ENCODE measurements at places on chromosomes 12 and 14.

- DNase-seq = no peak
These were observed 8.9 kb downstream of the DDHD1 start for GRCh38 chr14:53144244-53144643.

- no peak for DNase-seq
These were observed 62.1 kb downstream of the E2F7 start for GRCh38 chr12:77003246-77003645.

GRCh38 chr14:105147671-105148603, 20.6 kb downstream of the JAG2 start:
- DNase-seq = no peak

DNA sequence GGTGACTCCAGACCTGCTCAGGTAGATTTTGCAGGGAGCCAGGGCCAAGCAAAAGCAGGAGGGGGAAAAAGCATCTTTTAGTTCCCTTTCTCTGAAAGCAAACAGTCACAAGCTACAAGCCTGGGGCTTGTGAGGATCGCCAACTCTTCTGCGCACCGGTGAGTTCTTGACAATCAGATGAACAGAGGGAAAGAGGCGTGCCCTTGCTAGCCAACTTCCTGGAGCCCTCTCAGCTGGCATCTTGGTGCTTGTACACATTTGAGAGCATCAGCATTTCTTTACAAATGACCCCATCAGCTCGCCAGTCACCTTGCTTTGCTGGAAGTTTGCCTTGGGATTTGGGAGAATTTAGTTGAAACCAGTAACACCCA, 55.5 kb downstream of the ZNF664 start:
- no peak for DNase-seq

DNA sequence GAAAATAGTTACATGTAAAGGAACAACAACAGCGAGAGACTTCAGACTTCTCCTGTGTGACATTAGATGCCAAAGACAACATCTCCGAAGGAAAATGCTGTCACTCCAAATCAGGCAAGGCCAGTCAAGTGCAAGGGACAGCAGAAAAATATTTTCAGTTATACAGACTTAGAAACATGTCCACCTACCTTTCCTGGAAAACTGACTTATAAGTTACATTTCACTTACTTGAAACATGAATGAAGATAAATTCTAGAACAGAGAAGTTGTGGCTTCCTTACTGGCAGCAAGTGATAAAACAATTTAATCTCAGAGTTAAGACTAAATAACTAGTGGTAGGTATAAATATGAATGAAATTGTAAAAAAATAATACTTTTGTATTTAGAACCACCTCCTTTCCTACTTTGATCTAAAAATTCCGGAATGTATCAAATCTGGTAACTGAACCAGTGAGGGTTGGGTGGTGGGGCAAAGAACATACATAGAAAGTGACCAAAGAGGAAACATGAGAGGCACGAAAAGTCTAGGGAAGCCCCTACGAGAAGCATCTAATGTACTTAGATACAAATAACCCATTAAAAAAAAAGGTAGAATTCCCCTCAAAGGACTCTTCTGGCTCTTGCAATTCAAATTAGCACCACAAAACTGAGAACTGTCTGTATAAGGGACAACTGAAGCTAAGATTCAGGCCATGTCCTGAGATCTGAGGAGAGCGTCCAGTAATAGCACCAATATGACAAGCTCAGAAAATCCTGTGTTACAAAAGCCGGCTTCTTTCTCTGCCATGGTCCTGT, 21.2 kb downstream of the MTHFD1 start:
- no peak for DNase-seq

DNA sequence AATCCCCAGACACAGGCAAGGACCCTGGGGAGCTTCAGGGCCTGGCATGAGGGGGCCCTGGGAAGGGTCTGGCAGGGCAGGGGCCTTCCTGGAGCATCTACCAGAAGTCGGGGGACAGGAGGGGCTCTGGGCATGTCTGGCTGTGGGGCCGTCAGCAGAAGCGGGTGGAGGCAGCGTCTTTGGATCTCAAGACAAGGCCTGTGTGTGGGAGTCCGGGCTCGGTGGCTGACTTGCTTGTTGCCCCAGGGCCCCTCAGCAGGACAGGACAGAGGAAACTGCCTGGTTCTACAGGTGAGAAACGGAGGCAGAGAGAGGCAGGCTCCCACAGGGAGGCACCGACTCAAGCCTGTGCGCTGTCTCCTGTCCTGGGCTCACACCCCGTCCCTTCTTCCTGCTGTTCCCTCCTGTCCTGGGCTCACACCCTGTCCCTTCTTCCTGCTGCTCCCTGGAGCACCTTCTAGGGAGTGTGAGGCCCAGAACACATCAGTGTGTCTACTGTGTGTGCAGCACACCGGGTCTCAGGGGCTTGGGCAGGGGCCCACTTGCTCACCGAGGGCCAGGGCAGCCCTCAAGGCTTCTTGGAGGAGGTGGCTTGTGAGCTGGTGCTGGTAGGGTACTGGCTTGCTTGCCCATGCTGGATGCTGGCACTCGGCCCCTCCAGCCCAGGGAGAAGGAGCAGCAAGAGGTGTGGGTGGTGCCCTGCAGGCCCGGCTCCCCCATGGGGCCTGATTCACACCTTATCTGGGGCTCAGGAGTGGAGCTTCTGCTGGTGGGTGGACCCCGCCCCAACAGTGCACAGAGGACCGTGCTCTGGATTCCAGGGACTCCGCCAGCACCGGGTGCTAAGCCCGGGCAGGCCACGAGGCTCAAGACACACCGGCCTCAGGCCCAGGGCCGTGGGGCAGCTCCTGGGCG, 14.9 kb downstream of the ASPG start:
- no peak for DNase-seq

- peak; percentile 32 for DNase-seq
These were observed at the start of gene AP4S1 for GRCh38 chr14:31025367-31026076. Gene AP4S1, plus strand, starts transcription at chr14:31025649. Its CDS starts 40,548 bp downstream, at chr14:31066197.

DNA sequence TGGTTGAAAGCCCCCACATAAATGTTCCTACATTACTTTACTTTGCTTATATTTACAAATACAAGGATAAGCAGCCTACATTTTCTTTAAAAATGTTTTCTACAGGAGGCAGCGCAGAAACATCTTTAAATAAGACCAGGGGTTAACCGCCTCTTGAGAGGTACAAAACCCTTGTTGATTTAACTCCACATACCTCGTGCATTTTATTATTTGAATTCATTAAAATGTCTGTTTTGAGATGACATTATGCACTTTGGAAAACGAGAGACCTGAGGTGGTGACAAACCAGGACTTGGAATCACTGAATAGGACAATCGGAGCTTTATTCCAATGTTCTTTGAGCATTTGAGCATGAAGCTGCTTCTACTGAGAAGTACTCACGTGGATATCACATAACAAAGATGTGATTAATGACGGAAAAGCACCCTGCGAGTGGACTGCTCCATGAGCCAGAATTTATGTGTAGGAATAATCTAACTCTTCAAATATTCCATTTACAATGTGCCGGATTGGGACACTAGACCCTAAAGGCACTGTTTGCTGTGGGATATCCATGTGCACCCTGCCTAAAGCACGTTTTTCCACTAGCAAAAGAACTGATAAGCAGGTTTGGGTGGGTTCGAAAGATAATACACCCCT, 746 bp upstream of the DUSP16 start:
- no peak for DNase-seq

- DNase-seq = no peak
These were observed 579.2 kb downstream of the BCL11B start for GRCh38 chr14:98692832-98693231.

- DNase-seq = no peak
These were observed 426.7 kb downstream of the RAD51B start for GRCh38 chr14:68246074-68246785.

- DNase-seq = no peak
These were observed 888 bp upstream of the PPP1R12A start for GRCh38 chr12:79935624-79936345.

DNA sequence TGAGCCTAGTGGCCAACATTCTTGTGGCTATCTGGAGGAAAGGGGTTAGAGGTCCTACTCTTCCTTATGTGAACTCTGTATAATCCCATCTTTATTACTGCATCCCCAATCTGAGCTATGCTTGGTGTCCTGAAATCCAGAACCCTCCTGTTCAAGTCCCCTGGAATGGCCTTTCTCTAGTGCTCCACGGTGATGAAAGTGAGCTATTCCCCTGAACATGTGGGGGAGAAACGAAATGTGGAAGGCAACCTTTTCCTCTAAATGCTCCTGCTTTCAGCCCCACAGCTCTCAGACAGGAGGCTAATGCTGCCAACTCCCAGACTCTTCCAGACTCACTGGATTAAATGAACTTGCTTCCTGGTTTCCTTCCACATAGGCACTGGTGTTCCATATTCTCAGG, 2.5 kb upstream of the PGAM5 start:
- no peak for DNase-seq

GRCh38 chr12:28759333-28759732, 389.7 kb upstream of the FAR2 start:
- no peak for DNase-seq

DNA sequence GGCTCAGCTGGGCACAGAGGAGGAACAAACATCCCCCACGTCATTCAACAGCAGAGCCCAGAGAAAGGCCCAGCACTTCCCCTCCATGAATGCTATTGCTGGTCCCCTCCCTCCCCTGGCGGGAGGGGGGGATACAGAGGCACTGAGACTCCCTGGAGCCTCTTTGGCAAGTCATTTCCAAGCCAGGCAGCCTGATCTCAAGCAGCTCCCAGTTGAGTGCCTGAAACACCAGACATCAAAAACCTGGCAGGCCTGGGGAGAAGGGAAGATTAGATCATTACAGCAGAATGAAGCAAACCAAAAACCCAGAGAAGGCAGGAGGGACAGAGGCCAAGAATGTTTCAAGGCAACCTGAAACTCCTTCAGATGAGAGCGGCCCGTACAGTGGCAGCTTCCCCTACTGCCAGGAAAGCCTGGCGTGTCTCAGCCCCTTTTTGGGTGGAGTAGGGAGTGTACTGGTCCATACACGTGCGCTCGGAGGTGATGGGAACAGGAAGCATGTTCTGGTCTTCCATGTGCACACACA, 92.1 kb downstream of the LRRC74A start:
- no peak for DNase-seq

GRCh38 chr12:85603556-85603955, 232.7 kb downstream of the RASSF9 start:
- DNase-seq = no peak

DNA sequence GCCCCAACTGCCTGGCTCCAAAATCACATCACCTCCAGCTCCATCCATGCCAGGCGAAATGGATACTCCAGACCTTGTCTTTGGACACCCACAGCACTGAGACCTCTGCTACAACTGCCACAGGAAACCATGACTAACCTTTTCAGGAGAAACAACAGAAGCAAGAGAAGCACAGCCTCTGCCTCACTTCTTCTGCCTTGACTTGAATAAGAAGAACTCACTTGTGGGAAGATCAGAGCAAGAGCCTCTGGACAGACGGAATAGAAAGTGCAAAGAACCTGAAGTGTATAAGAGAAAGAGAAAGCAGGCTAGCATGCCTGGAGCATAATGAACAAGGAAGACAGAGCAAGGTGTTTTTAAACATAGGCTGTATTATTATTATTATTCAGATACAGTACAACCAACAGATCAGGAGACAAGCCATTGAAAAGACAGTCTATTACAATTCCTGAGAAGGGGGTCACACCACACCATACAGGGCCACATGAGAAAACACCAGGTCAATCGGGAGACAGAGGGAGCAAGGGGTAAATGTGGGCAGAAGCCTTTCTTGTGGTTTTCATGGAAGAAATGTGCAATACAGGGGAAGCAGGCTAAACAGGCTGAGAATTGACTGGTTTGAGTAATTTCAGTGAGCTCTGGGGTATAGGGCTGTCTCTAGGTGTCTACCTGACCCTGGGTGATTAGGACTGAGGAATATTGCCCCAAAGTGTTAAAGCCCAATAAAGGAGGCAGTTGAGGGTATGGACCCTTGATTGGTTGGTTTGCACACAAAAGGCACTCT, 7.4 kb upstream of the OR10P1 start:
- DNase-seq = no peak

DNA sequence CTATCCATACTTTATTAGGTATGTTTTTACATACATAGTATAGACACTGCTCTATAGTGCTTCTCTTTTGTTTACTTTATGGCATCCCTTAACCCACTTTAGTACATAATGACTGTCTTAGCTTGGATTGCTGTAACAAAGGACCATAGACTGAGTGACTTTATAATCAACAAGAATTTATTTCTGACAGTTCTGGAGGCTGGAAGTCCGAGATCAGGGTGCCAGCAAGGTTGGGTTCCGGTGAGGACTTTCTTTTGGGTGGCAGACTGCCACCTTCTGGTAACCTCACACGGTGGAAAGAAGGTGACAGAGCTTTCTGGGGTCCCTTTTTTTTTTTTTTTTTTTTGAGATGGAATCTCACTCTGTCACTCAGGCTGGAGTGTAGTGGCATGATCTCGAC, 48.6 kb upstream of the PPM1H start:
- DNase-seq = no peak

GRCh38 chr14:36555998-36556743, 26.2 kb downstream of the NKX2-8 start:
- DNase-seq = no peak

DNA sequence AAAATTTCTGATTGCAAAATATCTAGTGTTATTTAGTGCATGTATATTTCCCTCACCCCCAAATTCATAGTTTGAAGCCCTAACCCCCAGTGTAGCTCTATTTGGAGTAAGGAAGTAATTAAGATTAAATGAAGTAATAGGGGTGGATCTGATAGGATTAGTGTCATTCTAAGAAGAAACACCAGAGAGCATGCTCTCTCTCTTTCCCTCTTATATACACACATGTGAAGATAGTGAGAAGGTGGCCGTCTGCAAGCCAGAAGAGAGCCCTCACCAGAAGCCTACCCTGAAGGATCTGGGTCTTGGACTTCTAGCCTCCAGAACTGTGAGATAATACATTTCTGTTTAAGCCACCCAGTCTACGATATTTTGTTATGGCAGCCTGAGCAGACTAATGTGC, 120.3 kb downstream of the TMEM30B start:
- no peak for DNase-seq

DNA sequence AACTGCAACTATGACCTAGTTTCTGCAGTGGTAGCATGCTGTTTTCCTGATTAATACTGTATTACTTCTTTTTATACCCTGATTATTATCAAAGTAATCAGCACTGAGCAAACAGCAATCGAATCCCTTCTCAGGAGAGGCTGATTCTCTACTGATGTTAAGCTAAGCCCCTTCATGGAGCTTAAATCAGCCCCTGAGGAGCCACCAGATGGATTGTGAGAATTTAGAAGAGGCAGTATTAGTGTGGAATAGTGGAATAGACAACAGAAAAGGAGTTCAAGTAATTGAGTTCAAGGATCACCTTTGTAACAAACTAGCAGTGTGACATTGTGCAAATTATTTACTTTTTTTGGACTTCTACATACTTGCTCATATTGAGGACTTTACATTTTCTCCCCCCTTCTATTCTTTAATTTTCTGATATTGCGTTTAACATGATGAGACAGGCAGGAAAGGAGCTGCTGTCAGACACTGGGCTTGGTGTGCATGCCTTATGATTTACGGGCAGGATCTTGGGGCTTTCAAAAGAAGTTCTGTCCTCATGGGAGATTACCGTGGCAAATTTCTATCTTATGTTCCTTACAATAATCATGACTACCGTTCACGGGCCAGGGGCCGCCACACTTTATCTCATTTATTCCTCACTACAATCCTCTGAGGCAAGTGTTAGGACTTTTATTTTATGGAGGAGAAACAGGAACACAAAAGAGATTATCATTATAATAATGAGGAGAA, 68.0 kb downstream of the PTPRR start:
- DNase-seq = no peak

GRCh38 chr12:98727196-98727595, 82.1 kb downstream of the APAF1 start:
- DNase-seq = no peak

GRCh38 chr14:76531821-76532318, 155.9 kb downstream of the ESRRB start:
- DNase-seq = no peak

GRCh38 chr14:105925615-105926372, 399.4 kb downstream of the TMEM121 start:
- no peak for DNase-seq

All from activated gamma-delta T cell treated with Interleukin-2 at 50 U/mL for 16 hours (primary cell).